Activated CD8-positive, alpha-beta memory T cell treated with anti-CD3 and anti-CD28 coated beads for 1 hour (primary cell): ENCODE measurements at places on chromosomes 6 and 20.

DNA sequence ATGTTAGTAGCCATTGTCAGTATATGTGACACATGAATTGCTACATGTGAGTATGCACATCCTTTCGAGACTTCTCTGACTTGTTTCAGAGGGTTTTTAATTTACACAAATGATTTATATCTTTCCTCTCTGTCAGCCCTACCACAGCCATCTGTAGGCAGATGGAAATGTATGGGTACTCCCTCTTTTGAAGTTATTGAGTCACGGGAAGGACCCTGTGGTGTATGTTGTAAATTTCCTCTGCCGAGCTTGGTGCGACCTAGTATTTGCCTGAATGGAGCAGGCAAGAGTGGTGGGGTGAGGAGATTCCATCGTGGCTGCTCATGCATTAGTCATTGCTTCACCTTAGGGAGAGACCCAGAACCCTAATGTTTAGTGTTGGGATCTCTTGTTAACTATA lies 171.9 kb downstream of the JARID2 start:
- no peak for DNase-seq

- no peak for DNase-seq
Measured at GRCh38 chr20:9831032-9831431, 7.8 kb downstream of the PAK5 start.

DNA sequence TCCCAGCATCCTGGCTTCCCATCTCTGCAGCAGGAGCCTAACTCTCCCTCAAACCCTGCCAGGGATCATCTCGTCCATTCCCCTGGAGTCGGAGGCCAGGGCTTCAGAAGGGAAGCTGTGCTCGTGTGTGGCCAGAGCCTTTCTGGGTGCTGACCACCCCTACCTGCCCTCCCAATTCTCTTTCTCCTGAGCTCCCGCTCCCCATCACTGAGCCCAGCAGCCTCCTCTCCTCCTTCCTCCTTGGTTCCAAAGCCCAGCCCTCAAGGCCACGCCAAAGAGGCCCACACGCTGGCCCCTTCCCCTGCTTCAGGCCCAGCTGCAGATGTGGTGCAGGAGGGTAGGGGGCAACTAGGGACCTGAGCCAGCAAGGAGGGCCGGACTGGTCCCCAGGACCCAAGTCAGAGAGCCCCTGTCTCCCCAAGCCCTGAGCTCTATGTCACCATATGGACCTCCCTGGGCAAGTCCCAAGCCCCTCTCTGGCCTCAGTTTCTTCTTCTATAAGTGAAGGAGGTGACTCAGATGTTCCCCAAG lies 1.3 kb downstream of the FAM83C start:
- DNase-seq: no peak

GRCh38 chr6:2990248-2990931 lies 9.3 kb upstream of the NQO2 start:
- no peak for DNase-seq

- no peak for DNase-seq
Measured at GRCh38 chr6:154367839-154368695, 11.5 kb upstream of the IPCEF1 start.

DNA sequence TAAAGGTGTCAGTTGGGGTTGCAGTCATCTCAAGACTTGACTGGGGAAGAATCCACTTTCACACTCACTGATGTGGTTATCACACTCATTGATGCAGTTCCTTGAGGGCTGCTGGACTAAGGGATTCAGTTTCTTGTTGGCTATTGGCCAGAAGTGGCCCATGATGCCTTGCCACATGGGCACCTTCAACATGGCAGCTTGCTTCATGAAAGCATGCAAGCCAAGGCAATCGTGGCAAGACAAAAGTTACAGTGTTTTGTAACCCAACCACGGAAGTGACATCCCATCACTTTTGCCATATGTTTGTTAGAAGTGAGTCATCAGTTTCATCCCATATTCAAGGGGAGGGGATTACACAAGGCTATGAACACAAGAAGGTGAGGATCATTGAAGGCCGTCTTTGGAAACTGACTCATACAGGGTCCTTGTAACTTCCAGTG lies 3.8 kb upstream of the RANBP9 start:
- DNase-seq: no peak

DNA sequence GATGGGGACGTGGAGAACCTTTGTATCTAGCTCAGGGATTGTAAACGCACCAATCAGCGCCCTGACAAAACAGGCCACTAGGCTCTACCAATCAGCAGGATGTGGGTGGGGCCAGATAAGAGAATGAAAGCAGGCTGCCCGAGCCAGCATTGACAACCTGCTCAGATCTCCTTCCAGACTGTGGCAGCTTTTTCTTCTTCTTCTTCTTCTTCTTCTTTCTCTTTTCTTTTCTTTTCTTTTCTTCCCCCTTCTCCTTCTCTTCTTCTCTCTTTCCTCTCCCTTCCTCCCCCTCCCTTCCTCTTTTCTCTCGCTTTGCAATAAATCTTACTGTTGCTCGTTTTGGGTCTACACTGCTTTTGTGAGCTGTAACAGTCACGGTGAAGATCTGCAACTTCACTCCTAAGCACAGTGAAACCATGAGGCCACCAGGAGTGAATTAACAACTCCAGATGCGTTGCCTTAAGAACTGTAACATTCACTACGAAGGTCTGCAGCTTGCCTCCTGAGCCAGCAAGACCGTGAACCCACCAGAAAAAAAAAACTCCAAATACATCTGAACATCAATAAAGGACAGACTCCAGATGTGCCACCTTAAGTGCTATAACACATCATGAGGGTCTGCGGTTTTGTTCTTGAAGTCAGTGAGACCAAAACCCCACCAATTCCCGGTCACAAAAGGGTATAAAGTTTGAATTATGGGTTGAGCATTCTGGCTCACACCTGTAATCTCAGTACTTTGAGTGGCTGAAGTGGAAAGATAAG lies 19.6 kb upstream of the SERPINB1 start:
- DNase-seq: no peak

DNA sequence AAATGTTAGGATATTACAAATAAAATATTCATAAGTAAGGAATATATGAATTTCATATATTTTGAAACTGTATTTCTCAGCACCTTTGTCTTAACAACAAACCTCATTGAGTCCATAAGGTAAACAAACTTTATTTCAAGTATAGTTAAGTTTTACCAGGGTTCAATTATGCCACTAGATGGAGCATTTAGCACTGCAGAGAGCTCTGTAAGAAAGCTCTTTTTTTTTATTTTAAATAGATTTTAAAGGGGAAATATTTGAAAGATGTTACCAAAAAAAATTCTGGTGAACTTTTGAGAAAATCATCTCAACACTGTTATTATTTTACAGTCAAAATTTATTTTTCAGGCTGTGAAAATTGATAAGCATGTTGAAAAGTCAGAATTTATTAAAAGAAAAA lies 955.2 kb upstream of the EYS start:
- no peak for DNase-seq

- DNase-seq: no peak
Measured at GRCh38 chr6:96022225-96022624, 6.5 kb downstream of the FUT9 start.

DNA sequence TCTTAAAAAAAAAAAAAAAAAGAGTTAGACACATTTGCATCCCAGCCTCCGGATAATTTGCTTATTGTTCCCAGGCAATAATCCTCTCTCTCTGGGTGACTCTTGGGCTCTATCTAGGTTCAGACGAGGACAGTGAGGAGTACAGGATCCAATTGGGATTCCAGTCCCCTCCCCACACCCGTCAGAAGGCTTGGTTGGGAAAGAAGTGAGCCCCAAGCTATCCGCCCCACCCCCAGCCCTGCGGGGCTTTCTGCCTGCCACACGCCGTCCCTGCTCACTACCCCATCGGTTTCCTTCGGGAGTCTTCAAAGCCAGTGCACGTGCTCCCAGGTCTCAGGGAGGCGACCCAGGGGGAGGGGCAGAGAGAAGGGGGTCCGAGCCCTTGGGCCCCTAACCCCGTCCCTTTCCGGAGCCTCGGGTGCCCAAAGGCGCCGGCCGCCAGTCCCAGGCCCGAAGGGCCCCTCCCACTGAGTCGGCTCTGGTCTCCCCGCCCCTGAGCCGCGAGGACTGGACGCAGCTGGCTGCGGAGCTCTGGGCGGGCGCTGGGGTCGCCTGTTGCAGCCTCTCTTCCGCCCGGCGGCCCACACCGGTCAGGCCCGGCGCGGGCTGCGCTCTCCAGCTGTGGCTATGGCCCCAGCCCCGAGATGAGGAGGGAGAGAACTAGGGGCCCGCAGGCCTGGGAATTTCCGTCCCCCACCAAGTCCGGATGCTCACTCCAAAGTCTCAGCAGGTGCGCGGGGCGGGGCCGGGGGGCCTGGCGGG lies 2.5 kb downstream of the MYMX start:
- no peak for DNase-seq

- no peak for DNase-seq
Measured at GRCh38 chr6:14463110-14463509, 345.5 kb downstream of the CD83 start.

- no peak for DNase-seq
Measured at GRCh38 chr20:59948828-59949720, 8.9 kb downstream of the FAM217B start.

GRCh38 chr6:13370623-13371022 lies 42.3 kb upstream of the TBC1D7 start:
- no peak for DNase-seq

DNA sequence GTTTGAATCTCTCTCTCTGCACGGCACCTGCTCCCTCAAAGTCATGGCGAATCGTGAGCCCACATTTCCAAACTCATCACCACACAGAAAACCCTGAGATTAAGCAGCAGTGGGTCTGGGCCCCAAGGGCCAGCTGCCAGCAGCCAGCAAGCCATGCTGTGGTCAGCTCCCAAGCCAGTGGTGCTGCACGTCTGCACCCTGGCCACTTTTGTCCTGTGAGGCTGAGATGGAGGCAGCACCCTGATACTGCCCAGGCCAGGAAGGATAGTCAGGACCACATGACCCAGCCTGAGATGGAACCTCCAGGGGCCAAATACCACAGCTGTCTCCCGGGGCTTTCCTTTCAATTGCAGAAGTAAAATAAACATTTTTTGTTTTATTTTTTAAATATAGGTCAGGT lies 93.9 kb downstream of the PRND start:
- DNase-seq: no peak

- no peak for DNase-seq
Measured at GRCh38 chr6:133577851-133578250, 311.1 kb upstream of the TCF21 start.

DNA sequence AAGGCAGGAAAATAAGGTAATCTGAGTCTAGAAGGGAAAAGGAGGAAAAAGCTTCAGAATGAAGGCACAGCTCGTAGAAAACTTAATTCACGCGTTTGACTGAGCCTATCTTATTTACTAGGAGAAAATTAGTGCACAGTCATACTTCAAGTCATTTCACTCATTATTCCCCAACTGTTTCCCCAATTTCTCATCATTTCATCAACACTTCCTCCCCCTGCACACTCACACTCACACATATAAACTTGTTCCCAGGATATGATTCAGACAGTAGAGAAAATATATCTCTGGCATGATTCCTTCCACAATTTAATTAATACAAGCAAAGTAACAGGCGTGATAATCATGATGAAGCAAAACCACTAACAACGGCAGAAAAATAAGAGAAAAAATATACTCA lies 94.5 kb upstream of the F13A1 start:
- no peak for DNase-seq

GRCh38 chr6:125451750-125452149 lies 150.0 kb upstream of the HDDC2 start:
- no peak for DNase-seq

- no peak for DNase-seq
Measured at GRCh38 chr6:45450132-45450531, 72.4 kb upstream of the SUPT3H start.

DNA sequence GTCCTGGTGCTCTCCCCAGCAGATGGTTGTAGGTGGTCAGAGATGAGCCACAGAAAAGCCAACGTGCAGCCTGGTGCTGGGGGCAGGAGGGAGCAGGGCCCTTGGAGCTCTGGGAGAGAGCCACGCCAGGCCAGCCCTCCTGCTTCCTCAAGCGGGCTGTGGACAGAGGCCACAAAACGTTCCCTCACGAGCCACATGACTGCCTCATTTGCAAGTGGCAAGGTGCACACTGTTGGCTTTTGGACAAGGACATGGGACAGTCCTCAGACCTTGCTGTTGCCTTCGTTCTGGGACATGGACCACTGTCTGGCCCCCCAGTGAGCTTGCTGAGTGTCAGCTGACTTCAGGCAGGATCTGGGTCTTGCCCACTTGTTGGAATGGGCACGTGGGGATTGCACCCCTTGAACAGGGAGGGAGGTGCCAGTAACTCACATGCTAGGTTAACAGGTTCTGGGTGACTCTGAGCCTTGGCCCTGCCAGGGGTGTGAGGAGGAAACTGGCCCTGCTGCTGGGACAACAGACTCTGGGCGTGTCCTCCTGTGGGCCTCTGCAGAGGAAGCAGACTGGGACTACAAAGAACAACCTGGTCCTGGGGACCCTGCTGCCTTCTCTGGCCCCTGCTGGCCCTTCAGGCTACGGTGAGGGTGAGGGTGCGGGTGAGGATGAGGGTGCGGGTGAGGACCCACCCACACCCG lies 2.6 kb downstream of the SLCO4A1 start:
- DNase-seq: no peak

GRCh38 chr6:68059261-68059660 lies 575.8 kb upstream of the ADGRB3 start:
- DNase-seq: no peak
